ENCODE measurements at places on chromosomes 2 and 18.

DNA sequence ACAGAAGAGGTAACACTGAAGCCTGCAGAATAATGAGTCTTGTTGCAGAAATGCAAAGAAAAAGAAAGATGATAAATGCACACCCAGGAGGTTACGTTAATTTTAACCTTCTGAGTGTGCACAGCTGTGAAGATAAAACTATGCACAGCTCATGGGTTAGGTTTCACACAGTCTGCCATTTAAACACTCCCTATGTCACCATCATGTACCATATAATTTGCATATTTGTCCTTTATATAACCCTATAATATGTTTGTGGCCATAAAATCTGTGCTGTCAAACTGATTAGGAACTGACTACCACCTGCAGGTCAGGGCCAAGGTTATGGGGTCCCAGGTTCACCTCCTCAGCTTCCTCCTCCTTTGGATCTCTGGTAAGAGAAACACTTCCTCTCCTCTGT lies 205.5 kb downstream of the RPIA start:
- DNase-seq = no peak

- DNase-seq = peak; percentile 87
These were observed 94.3 kb downstream of the LIPG start for GRCh38 chr18:49656073-49656692.

- no peak for DNase-seq
These were observed 560 bp upstream of the SKA1 start for GRCh38 chr18:50374220-50374752.

DNA sequence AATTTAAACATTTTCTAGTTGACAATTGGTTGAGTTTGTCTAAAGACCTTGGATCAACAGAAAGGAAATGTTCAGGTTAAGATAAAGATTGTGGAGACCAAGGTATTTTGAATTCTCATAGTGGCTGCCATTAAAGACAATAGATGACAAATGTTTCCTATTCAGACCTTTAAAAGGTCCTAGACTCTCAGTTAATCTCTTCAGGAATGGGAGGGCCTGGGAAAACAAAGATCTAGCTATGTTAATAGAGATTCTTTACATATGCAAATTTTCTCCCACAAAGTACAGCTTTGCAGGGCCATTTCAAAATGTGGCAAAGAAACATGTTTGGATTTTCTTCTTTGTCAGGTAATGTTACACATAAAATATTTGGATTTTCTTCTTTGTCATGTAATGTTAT lies 403.9 kb downstream of the SPAG16 start:
- no peak for DNase-seq

GRCh38 chr2:12554224-12555011 lies 162.3 kb upstream of the TRIB2 start:
- no peak for DNase-seq

- no peak for DNase-seq
These were observed 16.8 kb upstream of the LPIN1 start for GRCh38 chr2:11729362-11730212.

GRCh38 chr2:120654381-120655134 lies 81.1 kb upstream of the GLI2 start:
- no peak for DNase-seq

GRCh38 chr2:135985826-135986393 lies 484 bp upstream of the DARS1 start:
- DNase-seq = no peak

- no peak for DNase-seq
These were observed 4.8 kb upstream of the SLC38A11 start for GRCh38 chr2:164960159-164960558.

DNA sequence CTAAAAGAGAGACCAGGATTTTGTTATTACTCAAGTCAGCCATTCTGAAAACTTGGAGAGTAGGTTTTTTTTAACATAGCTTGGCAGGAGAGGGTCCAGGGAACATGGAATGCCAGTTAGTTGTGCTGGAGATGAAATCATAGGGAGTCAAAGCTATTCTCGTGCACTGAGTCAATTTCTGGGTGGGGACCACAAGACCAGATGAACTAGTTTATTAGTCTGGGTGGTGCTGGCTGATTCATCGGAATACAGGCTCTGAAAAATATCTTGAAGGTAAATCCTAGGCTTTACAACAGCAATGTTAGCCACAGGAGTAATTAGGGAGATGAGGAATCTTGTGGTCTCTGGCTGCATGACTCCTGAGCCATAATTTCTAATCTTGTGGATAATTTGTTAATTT lies 921.4 kb downstream of the TRIB2 start:
- no peak for DNase-seq

DNA sequence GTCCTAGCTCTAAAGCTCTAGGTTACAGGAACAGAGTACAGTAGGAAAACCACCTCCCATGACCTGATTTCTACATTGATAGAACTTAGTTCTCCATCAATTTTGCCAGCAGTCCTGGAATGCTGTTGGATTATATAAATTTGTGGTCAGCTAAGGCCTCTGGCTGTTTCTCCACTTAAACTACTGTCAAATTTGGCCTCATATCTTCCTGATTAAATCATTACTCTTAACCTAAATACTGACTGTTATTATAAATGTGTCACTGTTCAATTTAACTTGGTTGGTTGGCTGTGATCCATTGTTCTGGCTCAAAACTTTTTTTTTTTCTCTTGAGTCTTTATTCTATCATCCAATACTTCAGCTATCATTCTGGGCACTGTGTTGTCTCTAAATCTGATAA lies 71.2 kb downstream of the TGFA start:
- DNase-seq = no peak

DNA sequence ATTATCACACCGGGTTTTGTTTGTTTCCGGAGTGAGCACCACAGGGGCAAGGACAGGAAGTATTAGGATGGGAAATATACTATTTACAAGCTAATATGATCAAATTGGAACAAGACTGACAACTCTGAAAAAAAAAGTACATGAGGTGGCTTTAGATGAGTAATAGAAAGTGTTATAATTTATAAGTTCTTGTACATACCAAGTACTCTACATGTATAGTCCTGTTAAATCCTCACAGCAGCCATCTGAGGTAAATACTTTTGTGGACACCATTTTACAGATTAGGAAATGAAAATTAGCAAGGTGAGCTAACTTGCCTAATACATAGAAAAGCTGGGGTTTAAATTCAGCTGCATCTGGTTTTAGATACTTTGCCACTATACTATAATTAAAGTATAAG lies 11.2 kb downstream of the FAP start:
- no peak for DNase-seq

DNA sequence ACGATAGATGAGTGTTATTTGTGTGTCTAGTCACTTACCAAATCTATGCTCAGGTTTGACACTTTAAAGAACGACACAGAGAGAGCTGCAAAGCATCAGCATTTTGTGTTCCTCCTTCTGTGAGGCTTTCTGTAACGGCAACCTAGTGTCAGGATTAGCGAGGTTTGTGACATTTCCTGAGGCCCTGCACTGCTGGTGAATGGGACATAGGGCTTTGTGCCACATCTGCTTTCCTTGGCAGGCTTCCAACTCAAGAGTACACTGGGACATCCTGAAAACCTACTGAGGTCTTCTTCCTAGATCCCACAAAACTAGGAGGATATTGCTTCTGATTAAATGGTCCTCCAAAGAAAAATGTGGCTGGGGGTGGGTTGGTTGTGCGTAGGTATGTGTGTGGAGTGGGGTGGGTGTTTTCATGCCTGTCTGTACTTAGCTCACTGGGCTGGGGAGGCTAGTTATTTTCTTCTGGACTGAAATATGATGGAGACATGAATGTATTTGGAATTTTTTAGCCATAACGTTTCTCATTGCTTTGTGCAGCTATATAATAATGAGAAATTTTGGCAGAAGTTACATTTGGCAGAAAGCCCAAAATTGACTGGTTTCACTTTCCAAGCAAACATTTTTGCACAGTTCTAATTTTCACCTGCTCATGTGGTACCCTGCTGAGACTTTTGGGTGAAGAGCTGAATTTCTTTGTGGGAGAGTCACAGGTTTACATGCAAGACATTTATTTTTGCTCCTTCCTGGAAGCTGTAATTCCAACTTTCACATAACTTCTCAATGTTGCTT lies 308.4 kb downstream of the XIRP2 start:
- DNase-seq = no peak

GRCh38 chr2:109419960-109420370 lies 193.8 kb downstream of the SEPTIN10 start:
- peak; percentile 66 for DNase-seq

- DNase-seq = no peak
These were observed 141.2 kb upstream of the ST6GAL2 start for GRCh38 chr2:107027205-107027604.

DNA sequence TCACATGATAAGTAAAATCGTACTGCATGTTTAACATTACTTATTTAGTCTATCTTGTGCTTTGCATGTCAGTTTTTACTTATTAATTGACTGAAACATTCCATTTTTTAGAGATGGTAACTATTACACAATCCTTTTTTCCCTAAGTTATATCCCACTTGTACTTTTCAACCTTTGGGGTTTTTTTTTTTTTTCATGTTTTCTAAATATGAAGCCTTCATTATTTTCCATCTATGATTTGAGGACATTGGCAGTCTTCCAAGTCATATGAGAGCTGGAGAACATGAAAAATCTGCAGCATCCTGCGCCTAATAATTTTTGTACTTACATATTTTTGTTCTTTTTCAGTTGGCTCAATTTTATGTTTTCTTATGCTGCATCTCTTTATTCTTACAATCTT lies 113.9 kb downstream of the MYO1B start:
- DNase-seq = no peak

DNA sequence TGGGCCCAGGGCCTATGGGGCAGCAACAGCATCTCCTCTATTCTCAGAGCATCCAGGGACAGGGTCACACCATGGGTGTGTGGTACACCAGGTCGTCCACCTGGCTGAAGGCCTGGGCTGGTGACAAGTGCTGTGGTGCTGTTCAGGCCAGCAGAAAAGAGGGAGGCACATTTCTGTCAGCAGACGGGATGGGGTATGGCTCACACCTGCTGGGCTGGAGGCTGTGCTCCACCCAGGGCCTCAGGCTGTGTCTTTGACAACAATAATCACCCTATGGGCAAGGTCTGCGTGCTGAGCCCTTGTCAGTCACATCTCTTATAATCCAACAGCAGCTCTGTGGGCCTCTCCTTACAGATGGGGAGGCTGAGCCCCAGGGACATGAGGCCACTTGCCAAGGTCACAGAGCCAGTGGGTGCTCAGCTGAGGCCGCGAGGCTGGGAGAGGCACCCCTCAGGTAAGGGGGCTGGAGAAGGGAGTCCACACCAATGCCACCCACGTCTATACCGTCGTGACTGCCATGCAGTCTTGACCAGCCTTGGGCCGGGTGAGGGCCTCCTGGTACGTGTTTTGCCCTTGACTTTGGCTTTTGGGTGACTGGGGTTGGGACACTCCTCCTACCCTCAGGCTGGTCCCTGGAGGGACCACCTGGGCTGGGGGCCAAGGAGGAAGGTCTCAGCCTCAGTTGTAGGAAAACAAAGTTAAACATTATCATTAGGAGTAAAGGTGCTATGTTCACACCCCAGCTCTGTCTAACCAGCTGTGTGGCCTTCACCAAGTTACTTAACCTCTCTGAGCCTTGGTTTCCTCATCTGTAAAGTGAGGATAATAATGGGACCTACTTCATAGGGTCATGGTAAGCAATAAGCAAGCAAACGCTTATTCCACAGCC lies 5.6 kb upstream of the HS6ST1 start:
- DNase-seq = no peak

- DNase-seq = no peak
These were observed 63.5 kb downstream of the CRACDL start for GRCh38 chr2:98872526-98872925.

GRCh38 chr18:59988098-59988706 lies 88.4 kb downstream of the PMAIP1 start:
- peak; percentile 27 for DNase-seq

DNA sequence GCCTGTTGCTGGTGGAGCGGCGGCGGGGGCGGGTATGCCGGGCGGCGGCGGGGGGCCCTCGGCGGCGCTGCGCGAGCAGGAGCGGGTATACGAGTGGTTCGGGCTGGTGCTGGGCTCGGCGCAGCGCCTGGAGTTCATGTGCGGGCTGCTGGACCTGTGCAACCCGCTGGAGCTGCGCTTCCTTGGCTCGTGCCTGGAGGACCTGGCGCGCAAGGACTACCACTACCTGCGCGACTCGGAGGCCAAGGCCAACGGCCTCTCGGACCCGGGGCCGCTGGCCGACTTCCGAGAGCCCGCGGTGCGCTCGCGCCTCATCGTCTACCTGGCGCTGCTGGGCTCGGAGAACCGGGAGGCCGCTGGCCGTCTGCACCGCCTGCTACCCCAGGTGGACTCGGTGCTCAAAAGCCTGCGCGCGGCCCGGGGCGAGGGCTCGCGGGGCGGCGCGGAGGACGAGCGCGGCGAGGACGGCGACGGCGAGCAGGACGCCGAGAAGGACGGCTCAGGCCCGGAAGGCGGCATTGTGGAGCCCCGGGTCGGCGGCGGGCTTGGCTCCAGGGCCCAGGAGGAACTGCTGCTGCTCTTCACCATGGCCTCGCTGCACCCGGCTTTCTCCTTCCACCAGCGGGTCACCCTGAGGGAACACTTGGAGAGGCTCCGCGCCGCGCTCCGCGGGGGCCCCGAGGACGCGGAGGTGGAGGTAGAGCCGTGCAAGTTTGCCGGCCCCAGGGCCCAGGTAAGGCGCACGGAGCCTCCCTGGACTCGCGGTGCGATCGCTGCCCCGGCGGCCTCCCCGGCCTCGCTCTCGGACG lies 1.0 kb downstream of the ZCCHC2 start:
- peak; percentile 58 for DNase-seq

DNA sequence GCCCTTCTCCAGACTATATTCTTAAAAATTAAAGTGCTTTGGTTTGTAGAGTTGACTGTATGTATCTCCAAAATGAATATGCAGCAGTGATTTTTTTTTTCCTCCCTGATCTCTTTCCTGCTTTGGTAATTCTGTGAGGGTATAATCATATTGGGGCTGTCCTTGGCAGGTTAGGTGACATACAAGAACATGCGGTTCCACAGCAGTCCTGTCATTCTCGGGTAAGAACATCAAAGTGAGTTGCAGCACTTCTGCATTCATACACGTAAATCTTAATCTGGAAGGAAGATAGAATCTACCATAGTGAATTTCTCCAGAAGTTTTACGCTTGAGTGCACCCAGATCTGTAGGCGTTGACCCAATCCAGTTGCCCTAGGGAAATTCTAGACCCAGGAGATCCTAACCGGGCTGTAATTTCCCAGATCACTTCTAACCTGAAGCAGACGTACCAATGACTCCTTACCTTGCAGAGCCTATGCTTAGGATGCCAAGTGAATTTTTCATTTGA lies 109.4 kb downstream of the PRPF40A start:
- DNase-seq = no peak

- no peak for DNase-seq
These were observed 235.8 kb upstream of the RAB12 start for GRCh38 chr18:8373486-8373885.
